Caco-2 (cell line): ENCODE measurements at places on chromosomes 6 and 20.

GRCh38 chr6:2877960-2878359, 25.1 kb downstream of the SERPINB9 start:
- DNase-seq = no peak

DNA sequence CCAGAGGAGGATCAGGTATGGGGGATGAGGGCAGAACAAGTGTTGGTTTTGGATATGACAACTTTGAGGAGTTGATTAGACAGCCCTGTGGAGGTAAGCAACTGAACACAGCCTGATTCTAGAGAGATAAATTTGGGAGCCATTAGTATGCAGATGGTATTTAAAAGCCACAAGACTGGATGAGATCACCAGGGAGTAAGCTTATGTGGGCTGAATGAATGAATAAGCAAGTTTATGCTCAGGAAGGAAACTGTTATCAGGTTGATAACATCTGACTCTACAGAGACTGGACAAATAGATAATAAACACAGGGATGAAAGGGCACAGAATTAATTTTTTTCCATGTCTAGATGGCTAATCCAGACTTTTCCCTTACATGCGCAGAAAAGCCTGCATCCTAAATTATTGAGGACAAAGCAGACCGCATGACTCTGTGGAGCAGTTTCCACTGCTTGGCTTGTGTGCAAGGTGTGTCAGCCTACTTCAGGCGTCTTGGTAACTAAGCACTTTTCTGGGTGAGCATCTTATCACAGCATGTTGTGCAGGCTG, 150.6 kb downstream of the GJA10 start:
- DNase-seq = no peak

DNA sequence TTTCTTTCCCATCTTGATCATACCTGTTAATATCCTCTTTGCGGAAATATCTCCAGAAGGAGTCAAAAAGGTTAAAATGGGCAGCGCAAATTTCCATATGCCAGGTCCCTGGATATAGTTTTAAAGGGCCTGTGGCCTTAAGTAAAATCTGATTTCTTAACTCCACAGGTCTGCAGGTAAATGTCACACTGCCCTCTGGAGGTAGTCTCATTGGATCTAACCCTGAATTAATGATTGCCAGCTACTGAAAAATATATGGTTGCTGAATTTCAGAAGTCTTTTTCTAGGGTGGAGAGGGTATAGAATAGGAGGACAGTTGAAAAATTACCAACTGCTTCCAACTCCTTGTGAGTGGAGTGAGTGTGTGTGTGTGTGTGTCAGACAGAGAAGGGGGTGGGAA, 8.5 kb downstream of the MOXD1 start:
- peak; percentile 37 for DNase-seq

DNA sequence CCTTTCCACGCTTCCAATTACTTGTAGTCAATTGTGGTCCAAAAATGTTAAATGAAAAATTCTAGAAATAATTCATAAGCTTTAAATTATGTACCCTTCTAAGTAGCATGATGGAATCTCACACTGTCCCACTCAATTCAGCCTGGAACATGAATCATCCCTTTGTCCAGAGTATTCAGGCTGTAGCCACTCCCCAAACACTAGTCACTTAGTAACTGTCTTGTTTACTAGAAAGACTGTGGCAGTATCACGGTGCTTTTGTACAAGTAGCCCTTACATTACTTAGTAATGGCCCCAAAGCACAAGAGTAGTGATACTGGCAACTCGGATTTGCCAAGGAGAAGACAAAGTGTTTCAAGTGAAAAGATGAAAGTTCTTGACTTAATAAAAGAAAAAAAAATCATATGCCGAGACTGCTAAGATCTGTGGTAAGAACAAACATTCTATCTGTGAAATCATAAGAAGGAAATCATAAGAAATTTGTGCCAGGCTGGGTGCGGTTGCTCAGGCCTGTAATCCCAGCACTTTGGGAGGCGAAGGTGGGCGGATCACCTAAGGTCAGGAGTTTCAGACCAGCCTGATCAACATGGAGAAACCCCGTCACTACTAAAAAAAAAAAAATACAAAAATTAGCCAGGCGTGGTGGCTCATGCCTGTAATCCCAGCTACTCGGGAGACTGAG, 168.5 kb upstream of the SIM1 start:
- peak; percentile 4 for DNase-seq

DNA sequence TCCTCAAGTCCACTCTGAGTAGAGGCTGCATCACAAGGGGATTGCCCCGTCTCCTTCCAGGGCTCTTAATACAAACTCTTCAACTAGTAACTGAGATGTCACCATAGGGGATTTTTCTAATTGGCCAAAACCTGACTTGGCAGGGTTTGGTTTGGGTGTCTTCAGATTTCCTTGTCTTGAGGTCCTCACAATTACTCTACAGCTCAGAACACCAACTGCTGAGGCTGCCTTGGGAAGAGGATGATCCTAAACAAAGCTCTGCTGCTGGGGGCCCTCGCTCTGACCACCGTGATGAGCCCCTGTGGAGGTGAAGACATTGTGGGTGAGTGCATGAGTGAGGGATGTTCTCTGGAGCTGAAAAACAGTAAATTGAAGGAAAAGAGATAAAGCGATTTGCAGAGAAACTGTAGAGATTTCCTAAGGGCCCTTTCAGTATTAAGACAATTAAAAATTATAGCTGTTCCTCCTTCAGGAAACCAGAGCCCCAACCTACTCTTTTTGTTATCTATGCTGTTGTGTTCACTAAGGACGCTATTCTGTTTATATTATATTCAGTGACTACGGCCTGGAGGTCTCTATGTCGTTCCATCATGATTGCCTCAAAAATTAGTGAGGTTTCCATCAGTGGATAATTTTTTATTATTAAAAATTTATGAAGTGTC, at the start of gene HLA-DQA1:
TSS of gene HLA-DQA1 (plus strand) at position 188 of the 662 bp plus-strand sequence. CDS start at position 241, 53 bp downstream.
- no peak for DNase-seq

DNA sequence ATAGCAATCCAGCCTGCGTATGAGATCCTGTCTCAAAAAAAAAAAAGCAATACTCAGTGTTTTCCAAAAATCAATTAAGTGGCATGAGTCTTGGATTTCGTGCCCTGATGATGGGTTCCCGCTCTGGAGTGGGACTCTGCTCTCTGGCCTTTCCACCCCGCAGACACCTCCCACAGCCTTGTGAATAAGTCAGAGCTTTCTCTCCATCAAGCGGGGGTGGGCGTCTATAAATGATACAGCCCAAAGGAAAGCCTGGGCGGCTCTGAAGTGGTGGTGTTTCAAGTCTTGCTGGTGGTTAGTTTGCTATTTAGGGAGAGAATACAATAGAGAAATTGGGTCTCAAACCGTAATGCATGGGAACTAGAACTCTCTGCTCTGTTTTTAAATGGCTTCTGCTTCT, 52.5 kb upstream of the TAGAP start:
- DNase-seq = no peak

GRCh38 chr20:32945710-32946221, 58.5 kb downstream of the SUN5 start:
- DNase-seq = no peak

DNA sequence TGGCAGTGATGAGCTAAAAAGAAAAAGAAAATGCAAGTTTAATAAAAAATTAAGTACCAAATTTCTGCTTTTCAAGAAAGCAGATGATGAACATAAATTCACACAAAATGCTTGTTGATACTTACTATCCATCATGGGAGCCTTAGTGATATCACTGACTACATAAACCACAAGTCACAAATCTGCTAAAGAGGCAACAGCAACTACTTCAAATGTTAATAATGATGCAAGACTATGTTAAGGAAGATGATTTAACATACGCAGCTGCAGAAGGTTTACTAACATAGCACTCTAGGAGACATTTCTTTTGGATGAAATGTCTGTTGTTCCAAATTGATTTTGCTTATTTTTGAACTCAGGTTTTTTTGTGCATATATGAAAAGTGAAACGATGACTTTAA, 18.6 kb downstream of the FYN start:
- DNase-seq = no peak

GRCh38 chr6:17318435-17319165, 37.4 kb downstream of the RBM24 start:
- DNase-seq = no peak

DNA sequence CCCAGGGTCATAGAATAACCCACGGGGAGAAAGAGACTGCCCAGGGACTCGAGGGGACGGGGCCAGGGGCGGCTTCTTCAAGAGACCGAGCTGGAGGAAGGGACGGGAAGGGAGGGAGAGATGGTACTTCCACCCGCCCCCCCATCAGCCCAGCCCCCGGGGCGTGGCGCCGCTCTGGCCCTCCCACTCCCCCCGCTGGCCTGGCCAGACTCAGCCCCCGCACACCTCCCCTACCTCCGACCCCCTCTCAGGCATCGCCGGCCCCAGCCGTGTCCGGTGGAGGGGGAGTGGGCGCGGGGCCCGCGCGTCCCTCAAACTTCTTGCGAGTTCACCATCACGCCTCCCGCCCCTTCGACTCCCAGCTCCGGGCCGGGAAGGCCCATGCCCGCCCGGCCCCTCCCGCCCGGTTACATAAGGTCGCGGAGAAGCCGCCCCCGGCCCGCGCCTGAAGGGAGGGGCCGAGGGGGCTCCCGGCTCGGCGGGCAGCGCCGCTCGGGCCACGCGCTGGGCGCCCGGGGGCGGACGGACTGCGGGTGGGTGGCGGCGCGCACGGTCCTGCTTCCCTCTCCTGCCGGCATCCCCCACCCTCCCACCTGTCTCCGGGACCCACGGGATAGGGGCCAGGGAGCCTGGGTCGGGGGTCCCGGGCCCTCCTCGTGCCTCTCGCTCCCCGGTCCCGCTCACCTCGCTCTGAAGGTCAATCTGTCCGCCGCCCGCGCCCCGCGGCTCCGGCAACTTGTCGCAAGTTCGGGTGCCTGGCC, 562 bp downstream of the TFEB start:
- peak; percentile 77 for DNase-seq

DNA sequence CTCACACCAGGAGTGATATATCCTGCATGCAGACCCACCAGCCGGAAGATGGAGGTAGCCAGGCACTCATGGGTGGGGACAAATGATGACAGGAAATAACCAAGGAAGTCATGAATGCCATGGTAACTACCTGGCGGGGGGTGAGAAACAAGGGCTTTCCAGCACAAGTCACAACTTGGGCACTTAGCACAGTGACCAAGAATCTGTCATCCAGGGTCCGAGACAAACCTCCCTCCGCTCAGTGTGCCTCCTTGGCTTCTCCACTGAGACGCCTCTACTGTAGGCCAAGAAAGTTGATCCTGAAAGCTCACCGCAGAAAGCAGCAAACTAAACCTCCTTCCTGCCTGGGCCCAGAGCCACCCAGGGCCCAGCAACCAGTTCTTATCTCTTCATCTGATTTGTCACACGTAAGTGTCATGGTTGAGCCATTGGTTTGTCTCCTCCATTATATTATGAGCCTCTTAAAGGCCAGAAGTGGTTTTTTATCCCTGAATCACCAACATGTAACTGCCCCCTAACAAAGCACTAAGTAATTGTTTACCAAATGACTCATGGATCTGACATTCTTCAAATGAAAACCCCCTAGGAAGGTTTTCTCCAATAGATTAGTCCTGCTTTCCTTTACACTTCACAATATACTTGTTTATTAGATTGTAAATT, 84.3 kb upstream of the TAB2 start:
- DNase-seq = peak; percentile 5

GRCh38 chr6:46815130-46815529, 21.9 kb downstream of the MEP1A start:
- no peak for DNase-seq

- DNase-seq = no peak
Observed at GRCh38 chr6:19934996-19935591, 97.9 kb downstream of the ID4 start.

- no peak for DNase-seq
Observed at GRCh38 chr6:41575598-41575997, 29.4 kb downstream of the FOXP4 start.

GRCh38 chr6:49543087-49543858, 7.2 kb upstream of the C6orf141 start:
- no peak for DNase-seq

GRCh38 chr6:144268794-144269349, 16.3 kb upstream of the UTRN start:
- DNase-seq = no peak

DNA sequence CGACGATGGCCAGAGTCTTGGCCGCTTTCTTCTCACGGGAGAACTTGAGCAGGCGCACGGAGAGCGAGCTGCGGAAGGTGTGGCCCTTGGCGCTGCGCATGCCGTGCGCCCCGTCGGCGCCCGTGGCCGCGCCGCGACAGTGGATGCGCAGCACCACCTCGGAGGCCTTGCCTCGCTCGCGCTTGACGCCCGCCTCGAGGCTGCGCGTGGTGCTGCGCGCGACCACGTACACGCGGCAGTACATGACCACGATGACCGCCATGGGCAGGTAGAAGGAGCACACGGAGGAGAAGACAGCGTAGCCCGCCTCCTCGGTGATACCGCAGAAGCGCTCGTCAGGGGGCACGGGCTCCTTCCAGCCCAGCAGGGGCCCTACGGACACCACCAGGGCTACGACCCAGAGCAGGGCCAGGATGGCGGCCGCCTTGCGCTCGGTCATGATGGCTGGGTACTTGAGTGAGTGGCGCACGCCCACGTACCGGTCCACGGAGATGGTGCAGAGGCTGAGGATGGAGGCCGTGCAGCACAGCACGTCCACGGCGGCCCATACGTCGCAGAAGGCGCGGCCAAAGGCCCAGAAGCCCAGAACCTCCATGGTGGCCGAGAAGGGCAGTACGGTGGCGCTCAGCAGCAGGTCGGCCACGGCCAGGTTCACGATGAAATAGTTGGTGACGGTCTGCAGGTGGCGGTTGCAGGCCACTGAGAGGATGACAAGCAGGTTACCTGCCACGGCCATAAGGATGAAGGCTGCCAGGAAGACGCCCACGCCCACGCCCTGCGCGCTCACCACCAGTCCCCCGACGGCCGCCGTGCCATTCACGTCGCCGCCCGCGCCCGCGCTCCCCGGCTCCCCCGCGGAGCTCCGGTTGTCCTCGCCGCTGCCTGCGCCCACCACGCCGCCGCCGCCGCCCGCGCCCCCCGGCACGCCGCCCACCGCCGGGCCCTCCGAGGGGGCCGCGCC, 232.8 kb upstream of the RNF24 start:
- DNase-seq = no peak

- no peak for DNase-seq
Observed at GRCh38 chr20:19232997-19233794, 20.8 kb downstream of the SLC24A3 start.

DNA sequence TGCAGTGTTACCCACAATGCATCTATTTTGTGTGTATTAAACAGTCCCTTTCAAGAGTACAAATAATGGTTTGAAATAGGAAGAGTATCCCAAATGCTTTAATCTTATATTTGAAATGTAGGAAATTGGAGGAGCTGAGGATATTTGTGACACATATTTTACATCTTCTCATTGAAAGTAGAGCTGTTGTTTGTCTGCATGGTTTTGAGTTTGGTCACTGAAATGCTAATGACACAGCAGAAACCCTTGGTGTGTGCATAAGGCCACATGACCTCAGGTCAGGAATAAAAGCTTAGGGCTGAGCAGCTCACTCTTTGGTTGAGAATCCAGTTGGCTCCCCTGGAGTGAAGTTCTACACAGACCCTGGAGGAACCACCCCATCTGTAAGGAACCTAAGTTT, 49.8 kb downstream of the TPD52L1 start:
- no peak for DNase-seq

DNA sequence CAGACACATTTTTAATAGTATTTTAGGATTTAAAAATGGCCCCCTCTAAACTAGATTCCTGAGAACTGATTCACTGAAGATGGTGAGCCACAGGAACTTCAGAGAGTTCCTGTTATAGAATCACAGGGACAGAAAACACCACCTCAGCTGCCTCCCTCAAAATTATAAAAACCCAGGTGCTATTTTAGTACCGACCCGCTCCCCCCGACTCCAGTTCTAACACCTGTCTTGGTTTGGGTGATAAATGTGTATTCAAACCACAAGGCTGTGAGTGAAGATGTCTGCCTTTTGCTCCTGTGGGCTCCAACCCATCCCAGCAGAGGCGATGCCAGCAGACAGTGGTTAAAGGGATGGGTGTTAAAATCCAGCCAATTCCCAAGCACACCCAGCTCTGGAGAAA, 127.4 kb upstream of the LY86 start:
- DNase-seq = no peak
